ENCODE measurements at places on chromosomes 7 and 10. TPM values are rescaled to one million over a fixed set of nuclear protein-coding genes. Genes with fewer than 3 reads are reported as not detected.
A peak's percentile ranks its signal among the peaks of the same experiment; 100 is the strongest.

- no peak for DNase-seq
Measured at GRCh38 chr7:34734771-34735170, 76.8 kb downstream of the NPSR1 start.

The BMPER gene
- total RNA-seq, result 4.9 TPM

- DNase-seq, result no peak
Measured at GRCh38 chr10:47456079-47456785, 27.7 kb downstream of the ANXA8 start.

The CPXM2 gene
- total RNA-seq, result 0.26 TPM

- DNase-seq, result peak; percentile 76
Measured at GRCh38 chr7:39838326-39838725, 111.7 kb upstream of the CDK13 start.

DNA sequence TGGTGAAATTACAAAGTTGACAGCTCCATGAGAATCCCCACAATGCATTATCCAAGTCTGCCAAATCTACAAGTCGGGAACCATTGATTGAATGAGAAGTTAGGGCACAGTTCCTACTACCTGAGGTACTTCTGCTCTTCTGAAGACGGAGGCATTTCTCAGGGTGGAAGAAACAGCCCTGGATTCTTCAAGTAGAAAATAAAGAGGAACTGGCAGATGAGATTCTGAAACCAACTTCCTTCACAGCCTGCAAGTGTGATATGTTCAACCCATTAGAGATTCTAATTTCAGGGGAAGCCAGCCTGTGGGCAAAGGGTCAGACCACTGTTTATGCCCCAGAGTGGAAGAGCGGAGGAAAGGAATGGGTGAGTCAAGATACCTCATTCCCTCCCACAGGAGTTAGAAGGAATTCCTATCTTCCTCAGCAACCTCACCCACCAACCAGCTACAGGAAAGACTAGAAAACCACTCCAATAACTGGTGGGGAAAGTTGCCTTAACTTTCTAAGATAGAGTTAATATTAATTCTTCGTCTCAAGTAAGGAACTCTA lies 50.5 kb upstream of the BMPER start:
- no peak for DNase-seq

DNA sequence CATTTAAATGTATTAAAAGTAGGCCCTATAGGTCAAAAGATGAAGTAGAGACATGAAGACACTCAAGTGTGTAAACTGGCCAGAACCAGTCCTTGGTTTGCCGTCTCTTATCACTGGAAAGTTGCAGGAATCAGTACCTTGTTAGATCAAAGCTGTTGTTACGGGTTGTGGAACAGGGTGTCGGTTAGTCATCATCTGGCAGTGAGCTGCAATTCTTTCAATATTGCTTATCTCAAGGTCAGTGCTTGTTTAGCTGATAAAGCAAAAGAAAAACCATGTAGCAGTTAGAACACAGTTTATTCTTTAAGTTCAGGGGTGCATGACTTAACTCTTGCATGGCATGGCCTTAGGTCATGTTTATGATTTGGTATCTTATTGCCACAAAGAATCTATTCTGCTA lies 10.0 kb upstream of the SLC13A1 start:
- DNase-seq, result no peak
